ENCODE measurements at places on chromosomes 1 and 21.

DNA sequence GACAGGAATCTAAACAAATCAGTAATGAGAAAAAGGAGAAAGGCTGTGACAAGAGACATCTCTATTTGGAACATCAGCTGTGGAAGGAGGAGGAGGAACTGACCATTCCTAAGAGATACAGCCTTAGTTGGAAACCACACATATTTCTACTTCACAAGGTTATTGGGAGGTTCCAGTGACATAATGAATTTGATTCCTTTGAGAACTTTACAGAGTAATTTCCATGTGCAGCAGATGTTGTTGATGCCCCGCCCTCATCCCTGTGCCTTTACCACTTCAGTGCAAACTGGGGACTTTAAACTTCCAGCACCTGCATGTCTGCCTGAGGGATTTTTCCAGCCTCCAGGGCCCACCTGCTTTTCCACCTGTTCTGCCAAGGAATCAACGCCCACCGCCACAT lies 9.3 kb upstream of the ST6GALNAC5 start:
- peaks cover 2% of the 10 kb centered on the region for H3K27me3 ChIP-seq
- no peak for DNase-seq
- H3K27ac ChIP-seq = no peak overlapping the region
- H3K36me3 ChIP-seq = no peaks in the 10 kb centered on the region
- H3K4me3 ChIP-seq = no peak overlapping the region
- no peaks in the 10 kb centered on the region for H3K4me1 ChIP-seq

DNA sequence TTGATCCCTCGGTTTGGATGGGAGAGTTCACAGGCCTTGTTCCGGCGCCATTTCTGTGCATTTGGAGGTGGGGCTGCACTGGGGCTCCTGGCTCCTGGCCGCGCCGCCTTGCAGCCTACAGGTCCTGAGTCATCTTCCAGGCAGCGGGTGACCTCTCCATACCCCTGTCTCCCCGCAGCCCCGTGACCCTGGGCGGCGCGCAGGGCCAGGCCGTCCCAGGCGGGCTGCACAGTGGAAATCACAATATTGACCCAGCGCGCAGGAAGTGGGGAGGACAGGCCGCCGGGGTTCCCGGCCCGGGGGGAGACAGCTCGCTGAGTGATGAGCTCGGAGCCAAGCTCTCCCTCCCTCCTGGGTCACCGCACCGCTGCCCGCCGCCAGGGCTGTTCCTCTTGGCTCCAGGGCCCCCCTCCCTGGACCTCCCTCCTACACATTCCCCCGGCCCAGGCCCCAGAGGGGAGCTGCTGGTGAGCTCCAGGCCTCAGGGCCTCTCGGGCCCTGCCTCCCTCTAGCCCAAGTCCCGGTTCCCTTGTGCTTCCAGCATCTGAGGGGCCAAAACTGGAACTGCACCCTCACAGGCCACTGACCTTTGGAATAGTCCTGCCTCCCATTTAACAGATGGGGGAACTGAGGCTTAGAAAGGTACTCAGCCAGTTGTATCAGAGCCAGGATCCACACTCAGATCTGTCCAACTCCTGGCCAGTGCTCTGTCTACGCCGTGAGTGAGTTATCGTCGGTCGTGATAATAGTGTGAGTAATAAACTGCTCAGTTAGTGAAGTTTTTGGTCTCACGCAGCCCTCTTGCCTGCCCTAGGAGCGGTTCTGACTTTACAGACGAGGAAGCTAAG lies 142.9 kb upstream of the WNT4 start:
- no peak overlapping the region for H3K27ac ChIP-seq
- H3K4me1 ChIP-seq = peaks cover 5% of the 10 kb centered on the region
- no peak overlapping the region for H3K4me3 ChIP-seq
- peaks cover 3% of the 10 kb centered on the region for H3K27me3 ChIP-seq

DNA sequence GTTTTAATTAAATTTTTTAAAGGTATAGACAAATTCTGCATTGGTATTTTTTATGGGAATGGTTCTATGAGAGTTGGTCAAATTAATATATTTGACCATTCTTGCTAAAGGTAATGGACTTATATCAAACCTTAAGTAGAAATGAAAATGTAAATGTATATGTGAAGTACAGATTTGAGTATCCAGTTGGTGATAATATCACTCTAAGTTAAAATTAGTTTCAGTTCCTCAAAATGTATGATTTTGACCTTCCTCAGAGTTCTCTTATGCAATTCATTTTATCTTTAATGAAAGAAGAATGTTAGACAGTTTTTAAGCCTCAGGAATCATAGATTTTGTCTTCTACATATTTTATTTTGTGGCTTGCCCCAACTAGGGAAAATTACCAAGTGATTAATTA lies 1291.5 kb upstream of the B3GALT2 start:
- no peaks in the 10 kb centered on the region for H3K36me3 ChIP-seq
- H3K4me3 ChIP-seq = no peak overlapping the region
- H3K4me1 ChIP-seq = no peaks in the 10 kb centered on the region
- no peak overlapping the region for H3K27ac ChIP-seq
- DNase-seq = no peak
- H3K27me3 ChIP-seq = no peaks in the 10 kb centered on the region

DNA sequence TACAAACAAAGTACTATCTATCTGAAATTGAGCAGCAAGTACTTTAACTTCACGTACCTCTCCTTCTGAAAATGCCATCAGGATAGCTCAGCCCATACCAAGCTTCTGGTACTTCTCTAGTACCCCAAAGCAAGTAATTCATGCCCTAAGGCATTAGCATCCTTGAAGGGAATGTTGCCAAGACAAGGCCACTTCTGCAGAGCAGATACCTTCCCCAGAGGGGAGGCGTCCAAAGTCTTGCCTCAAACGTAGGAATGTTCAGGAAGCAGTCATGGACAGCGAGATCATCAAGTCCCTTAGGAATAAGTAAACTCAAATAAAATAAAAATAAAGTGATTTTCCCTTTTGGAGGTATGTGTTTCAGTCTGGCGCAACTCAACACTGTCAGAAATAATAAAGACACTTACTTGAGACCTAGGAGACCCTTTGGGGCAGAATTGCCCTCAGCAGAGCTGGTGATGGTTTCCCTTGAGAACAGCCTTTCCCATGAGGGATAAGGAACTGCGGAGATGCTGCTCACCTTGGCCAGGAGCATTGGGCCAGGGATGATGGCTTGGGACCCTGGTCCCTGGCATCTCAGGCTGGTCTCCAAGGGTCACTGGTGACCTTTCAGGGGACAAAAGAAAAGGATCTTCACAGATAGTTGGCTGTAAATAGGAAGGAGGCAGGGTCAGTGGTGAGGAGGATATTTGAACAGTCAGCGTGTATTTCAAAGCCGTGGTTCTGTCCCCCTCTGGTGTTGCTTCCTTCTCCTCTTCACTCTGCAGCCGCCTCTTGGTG lies 522.9 kb downstream of the KIF26B start:
- no peaks in the 10 kb centered on the region for H3K27me3 ChIP-seq
- no peak overlapping the region for H3K27ac ChIP-seq
- no peaks in the 10 kb centered on the region for H3K4me1 ChIP-seq
- H3K36me3 ChIP-seq = no peaks in the 10 kb centered on the region
- no peak overlapping the region for H3K4me3 ChIP-seq

- peak within 1 kb of the TSS; percentile 53 for H3K4me3 ChIP-seq
- no peak for DNase-seq
- H3K36me3 ChIP-seq = no peaks in the 10 kb centered on the region
- H3K4me1 ChIP-seq = peaks cover 14% of the 10 kb centered on the region
- no peak within 1 kb of the TSS for H3K27ac ChIP-seq
These were observed at the start of gene ACTN2 for GRCh38 chr1:236685917-236686814. Gene ACTN2 (plus strand): TSS chr1:236686499. CDS start chr1:236686674, 175 bp downstream.

DNA sequence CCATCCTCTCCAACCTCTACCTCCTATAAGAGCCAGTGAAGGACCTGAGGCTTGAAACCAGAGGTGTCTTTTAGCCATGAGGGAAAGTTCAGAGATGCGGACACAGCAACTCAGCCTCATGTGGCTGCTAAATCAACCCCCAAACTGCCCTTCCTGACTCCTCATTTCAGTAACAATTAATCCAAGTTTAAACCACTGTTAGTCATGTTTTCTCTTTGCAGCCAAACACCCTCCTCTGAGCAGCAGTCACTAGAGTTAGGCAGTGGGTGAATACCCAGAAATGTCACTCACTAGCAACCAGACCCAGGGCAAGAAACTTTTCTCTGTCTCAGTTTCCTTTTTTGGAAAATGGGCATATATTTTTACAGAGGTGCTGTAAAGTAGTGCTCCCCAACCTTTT lies 71.2 kb downstream of the KCNJ15 start:
- peaks cover 3% of the 10 kb centered on the region for H3K4me1 ChIP-seq
- no peak for DNase-seq
- H3K4me3 ChIP-seq = no peak overlapping the region
- H3K27ac ChIP-seq = no peak overlapping the region
- H3K36me3 ChIP-seq = no peaks in the 10 kb centered on the region
- H3K27me3 ChIP-seq = peaks cover 3% of the 10 kb centered on the region

- no peaks in the 10 kb centered on the region for H3K27me3 ChIP-seq
- no peaks in the 10 kb centered on the region for H3K4me1 ChIP-seq
- no peak overlapping the region for H3K4me3 ChIP-seq
- no peak overlapping the region for H3K27ac ChIP-seq
These were observed 40.4 kb downstream of the CD55 start for GRCh38 chr1:207361889-207362288.

- DNase-seq = no peak
- no peak overlapping the region for H3K4me3 ChIP-seq
- H3K27me3 ChIP-seq = peaks cover 16% of the 10 kb centered on the region
- no peaks in the 10 kb centered on the region for H3K36me3 ChIP-seq
These were observed 93.0 kb upstream of the GRIK3 start for GRCh38 chr1:37127254-37127748.

DNA sequence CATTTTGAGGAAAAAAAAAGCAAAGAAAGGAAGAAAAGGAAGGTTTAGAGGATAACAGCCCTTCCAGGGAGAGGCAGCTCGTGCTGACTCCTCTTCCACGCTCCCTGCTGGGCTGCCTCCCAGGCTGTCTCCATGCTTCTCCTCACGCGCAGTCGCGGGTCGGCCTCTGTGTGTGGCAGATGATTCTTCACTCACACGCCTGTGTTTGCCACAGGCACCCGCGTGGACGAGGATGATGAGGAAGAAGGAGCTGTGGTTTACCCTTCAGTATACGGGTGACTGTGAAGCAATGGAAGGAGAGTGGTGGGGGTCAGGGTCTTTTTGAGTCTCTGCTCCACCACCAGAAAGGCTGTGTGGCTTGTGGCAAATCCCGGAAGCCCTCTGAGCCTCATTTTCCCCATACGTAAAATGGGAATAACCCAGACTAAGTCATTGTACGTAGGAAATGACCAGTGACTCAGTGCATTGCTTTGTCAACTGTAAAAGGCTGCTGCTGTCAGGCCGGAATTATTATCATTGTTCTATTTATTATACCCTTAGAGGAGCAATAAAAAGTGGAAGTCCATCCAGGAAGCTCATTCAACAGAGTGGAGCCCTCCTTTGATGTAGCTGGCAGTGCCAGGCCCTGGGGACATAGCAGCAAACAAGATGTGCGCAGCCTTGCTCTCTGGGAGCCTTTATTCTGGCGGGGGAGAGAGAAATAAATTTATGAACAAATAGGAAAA lies 11.9 kb upstream of the SH2D2A start:
- peaks cover 16% of the 10 kb centered on the region for H3K27me3 ChIP-seq
- no peaks in the 10 kb centered on the region for H3K4me1 ChIP-seq
- H3K36me3 ChIP-seq = no peaks in the 10 kb centered on the region
- no peak overlapping the region for H3K27ac ChIP-seq

GRCh38 chr1:183487674-183488442 lies 15.6 kb downstream of the SMG7 start:
- no peak overlapping the region for H3K27ac ChIP-seq
- H3K4me3 ChIP-seq = no peak overlapping the region
- peaks cover 5% of the 10 kb centered on the region for H3K4me1 ChIP-seq

DNA sequence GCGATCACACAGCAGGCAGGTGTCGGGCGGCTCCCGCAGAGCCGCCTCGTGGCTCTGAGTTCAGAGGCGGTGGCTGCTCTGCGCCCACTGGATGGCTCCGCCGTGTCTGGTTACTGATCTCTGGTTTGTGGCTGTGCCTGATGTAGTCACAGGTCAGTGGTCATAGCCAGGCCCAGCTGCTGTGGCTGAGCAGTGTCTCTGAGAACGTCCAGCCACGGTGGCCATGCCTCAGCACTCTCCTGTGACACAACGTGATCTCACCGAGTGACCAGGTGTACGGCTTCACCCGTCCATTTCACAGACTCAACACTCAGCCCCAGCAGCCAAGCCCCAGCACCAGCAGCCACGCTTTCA lies 61.2 kb downstream of the KCNN3 start:
- H3K27me3 ChIP-seq = peaks cover 7% of the 10 kb centered on the region
- no peaks in the 10 kb centered on the region for H3K36me3 ChIP-seq
- no peak overlapping the region for H3K4me3 ChIP-seq
- DNase-seq = no peak

GRCh38 chr1:27520651-27521050 lies 30.7 kb upstream of the WASF2 start:
- H3K4me3 ChIP-seq = no peak overlapping the region
- peaks cover 88% of the 10 kb centered on the region for H3K4me1 ChIP-seq

DNA sequence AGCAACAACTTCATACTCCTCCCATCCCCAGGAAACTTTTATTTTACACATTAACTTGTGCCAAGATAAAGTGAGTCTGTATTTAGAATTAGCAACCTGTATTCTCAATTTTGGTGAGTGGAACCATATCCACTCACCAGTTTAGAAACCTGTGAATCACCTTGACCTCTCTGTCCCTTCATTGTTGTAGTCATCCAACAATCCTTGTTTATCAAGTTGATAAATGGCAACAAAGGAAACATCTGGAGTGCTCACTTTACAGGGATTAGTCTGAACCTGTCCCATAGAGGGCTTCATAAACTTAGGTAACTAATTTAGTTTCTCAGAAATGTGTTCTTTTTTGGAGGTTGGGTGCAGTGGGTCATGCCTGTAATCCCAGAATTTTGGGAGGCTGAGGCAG lies 3.9 kb upstream of the CLSPN start:
- no peak for DNase-seq
- peaks cover 4% of the 10 kb centered on the region for H3K4me1 ChIP-seq
- no peaks in the 10 kb centered on the region for H3K27me3 ChIP-seq

DNA sequence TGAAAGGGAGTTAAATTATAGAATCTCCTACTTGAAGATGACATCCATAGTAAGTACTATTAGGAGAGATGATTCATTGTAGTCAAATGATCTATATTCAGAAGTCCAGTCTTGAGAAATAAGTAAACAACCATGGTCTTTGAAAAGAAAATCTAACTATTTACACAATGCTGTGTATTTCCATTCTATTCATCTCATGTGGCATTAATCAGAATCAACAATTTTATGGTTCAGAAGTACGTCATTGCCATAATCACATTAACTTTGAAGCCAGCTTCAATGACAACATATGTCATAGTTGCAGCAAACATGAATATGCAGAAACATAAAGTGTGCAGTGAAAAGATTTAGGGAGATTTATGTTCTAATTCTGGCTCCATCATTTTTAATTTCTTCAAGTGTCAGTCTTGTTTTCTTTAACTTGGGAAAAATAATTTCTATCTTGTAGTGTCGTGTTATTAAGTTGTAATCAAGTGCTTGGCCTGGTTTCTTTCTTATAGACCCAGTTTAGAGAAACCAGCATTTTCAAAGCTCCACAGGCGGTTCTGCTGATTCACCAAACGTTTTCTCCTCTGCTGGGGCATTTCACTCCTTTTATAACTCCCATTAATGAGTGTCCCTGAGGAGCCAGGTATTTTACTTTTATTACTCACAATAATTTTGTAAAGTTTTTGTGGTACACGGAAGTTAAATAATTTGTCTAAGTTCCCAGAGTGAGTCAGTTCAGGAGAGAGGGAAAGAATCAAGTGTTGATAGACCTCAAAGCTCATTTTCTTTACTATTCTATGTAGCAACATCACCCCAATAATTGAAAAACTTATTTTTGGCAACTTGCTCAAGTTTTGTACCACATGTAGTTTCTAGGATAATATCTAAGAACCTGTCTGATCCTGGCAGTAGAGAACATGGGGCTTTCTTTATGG lies 35.9 kb upstream of the PTGS2 start:
- H3K27ac ChIP-seq = no peak overlapping the region
- DNase-seq = no peak
- H3K27me3 ChIP-seq = no peaks in the 10 kb centered on the region
